Activated B cell treated with CpG ODN at 0.5 μM for 24 hours (primary cell): ENCODE measurements at places on chromosomes 7 and 10. TPM values are rescaled to one million over a fixed set of nuclear protein-coding genes. Genes with fewer than 3 reads are reported as not detected.

ATOH7 gene
- total RNA-seq: not detected in 2 replicates

DNA sequence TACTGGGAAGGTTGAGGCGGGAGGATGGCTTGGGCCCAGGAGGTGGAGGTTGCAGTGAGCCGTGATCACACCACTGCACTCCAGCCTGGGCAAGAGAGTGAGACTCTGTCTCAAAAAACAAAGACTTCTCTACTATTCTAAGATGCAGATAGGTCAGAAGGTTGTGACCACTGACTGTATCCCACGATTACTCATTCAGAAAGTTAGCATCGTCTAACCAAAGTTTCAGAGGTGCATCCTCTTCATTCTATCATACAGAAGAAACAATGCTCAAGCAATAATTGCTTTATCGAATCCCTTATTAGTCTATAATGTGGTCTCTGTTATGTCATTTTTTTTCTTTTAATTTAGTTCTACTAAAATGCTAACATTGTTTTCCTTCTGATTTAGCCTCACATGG is 348.7 kb upstream of the LRGUK start:
- H3K27ac ChIP-seq: no peak overlapping the region
- no peaks in the 10 kb centered on the region for H3K4me1 ChIP-seq
- no peak overlapping the region for H3K4me3 ChIP-seq
- peaks cover 24% of the 10 kb centered on the region for H3K36me3 ChIP-seq
- DNase-seq: no peak

DNA sequence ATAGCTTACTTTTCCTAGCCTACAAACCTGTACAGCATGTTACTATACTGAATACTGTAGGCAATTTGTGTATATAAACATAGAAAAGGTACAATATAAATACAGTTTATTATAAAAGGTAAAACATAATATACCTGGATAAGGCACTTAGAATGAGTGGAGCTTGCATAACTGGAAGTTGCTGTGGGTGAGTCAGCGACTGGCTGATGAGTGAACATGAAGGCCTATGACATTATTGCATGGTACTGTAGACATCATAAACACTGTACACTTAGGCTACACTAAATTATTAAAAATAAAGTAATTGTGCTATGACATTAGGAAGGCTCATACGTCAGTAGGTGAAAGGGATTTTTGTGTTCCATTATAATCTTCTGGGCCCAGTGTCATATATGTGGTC is 228.8 kb downstream of the HDAC9 start:
- H3K4me3 ChIP-seq: no peak overlapping the region
- DNase-seq: no peak
- no peaks in the 10 kb centered on the region for H3K4me1 ChIP-seq
- H3K27me3 ChIP-seq: no peaks in the 10 kb centered on the region

- no peak overlapping the region for H3K27ac ChIP-seq
- peaks cover 30% of the 10 kb centered on the region for H3K27me3 ChIP-seq
- DNase-seq: no peak
- H3K36me3 ChIP-seq: no peaks in the 10 kb centered on the region
Measured at GRCh38 chr10:125190414-125190813, 30.1 kb upstream of the CTBP2 start.

DNA sequence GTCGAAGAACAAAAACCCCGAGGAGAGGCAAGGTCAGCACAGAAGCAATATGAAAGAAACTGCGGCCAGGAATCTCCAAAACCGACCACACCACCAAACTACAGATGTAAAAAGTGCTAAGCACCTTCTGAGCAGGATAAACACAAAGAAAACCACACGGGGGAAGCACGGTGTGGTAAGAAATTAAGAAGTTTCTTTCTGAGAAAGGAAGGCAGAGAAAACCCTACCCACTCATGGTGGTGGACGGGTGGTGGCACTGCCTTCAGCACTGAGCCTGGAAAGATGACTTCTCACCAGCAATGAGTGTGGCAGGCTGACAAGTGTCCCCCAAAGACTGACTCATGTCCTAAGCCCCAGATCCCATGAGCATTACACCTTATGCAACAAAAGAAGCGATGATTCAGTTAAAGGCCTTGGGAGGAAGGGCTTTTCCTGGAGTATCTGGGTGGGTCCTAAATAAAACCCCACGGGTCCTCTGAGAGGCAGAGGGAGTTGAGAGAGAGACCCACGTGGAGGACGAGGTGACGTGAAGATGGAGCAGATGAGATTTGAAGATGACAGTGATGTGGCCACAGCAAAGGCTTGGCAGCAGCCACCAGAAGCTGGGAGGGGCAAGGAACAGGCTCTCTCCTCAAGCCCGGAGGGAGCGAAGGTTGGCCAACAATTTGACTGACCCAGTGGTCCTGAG is 124.9 kb downstream of the DLG5 start:
- no peak for DNase-seq
- H3K27me3 ChIP-seq: no peaks in the 10 kb centered on the region
- H3K36me3 ChIP-seq: no peaks in the 10 kb centered on the region
- H3K4me3 ChIP-seq: no peak overlapping the region
- no peaks in the 10 kb centered on the region for H3K4me1 ChIP-seq
- no peak overlapping the region for H3K27ac ChIP-seq

ITPRID1 gene
- not detected in 2 replicates for total RNA-seq

GRCh38 chr10:98338318-98338717 is 70.3 kb upstream of the LOXL4 start:
- H3K27me3 ChIP-seq: peaks cover 2% of the 10 kb centered on the region
- no peak overlapping the region for H3K27ac ChIP-seq
- no peak overlapping the region for H3K4me3 ChIP-seq
- no peaks in the 10 kb centered on the region for H3K36me3 ChIP-seq
- no peak for DNase-seq
- H3K4me1 ChIP-seq: peaks cover 42% of the 10 kb centered on the region

SHH gene
- total RNA-seq: not detected in 2 replicates

GPRIN2 gene
- not detected in 2 replicates for total RNA-seq

DNA sequence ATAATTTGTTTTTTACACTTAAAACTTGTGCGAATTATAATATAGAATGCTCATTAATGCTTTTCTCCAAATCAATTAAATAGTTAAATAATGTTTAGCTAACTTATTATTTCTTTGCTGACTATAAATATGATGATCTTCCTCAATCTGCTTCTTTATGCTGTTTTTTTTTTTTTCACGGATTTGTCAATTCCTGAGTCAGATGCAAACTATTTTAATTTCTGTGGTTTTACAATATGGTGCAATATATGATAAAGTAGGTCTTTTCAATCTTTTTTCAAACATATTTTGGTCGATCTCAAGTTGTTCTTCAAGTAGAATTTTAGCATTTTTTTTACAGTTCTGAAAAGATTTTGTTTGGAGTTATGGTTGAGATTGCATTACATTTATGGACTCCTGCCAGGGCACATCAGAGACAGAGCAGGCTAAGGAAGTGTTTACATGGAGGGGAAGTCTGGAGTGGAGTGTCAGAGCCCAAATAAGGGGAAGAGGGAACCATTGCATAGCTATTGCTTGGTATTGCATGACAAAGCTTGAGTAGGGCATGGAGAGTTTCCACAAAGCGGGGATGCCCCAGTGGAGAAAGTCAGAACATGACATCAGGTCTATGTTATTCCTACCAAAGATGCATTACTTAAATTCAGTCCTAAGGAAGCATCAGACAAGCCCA is 204.4 kb downstream of the OTUD1 start:
- no peak overlapping the region for H3K27ac ChIP-seq
- H3K4me1 ChIP-seq: no peaks in the 10 kb centered on the region
- no peaks in the 10 kb centered on the region for H3K27me3 ChIP-seq
- H3K4me3 ChIP-seq: no peak overlapping the region

- no peak overlapping the region for H3K27ac ChIP-seq
- no peaks in the 10 kb centered on the region for H3K36me3 ChIP-seq
- H3K4me1 ChIP-seq: peaks cover 11% of the 10 kb centered on the region
- H3K27me3 ChIP-seq: no peaks in the 10 kb centered on the region
Measured at GRCh38 chr7:29276199-29276598, 81.6 kb downstream of the CHN2 start.
